ENCODE measurements at places on chromosomes 1 and 21.

GRCh38 chr21:31798842-31799704, 67.2 kb upstream of the SCAF4 start:
- no peak for DNase-seq

DNA sequence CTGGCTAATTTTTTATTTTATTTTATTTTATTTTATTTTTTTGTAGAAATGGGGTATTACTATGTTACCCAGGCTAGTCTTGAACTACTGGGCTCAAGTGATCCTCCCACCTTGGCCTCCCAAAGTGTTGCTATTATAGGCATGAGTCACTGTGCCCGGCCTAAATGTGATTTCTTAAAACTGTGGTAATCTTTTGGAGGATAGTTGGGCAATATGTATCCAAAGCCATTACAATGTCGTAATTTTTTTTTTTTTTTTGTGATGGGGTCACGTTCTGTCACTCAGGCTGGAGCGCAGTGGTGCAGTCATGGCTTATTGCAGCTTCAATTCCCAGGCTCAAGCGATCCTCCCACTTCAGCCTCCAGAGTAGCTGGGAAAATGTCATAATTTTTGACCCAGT, 14.2 kb downstream of the ETV3L start:
- no peak for DNase-seq

GRCh38 chr1:152756872-152757271, 953 bp upstream of the KPRP start:
- no peak for DNase-seq

- no peak for DNase-seq
Observed at GRCh38 chr1:156513185-156513584, 12.6 kb upstream of the MEF2D start.

DNA sequence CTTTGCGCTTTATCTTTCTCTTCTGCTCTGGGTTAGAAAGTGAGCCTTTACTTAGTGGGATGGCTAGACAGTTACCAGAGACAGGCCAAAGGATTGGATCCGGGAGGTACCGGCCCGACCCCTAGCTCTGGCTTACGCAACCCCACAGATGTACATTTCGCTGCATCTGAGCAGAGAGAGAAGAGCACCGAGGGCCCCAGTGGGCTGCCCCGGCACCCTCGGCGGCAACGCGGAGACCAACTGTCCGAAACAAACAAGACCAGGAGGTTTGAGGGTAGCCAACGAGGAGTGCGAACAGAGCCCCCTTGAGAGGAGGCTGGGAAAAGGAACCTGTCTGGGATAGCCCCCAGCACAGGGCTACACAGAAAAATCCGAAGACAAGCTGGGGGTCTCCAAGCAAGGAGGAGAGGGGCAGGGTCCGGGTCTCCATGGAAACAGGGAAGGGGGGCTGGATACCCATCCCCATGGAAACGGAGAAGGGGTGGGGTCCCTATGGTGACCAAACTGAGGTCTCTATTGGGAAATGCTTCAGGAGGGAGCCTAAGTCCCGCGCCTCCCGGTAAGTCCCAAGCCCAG, 373 bp downstream of the MTF1 start:
- DNase-seq: no peak

GRCh38 chr1:201419256-201419655, 2.3 kb downstream of the TNNI1 start:
- DNase-seq: no peak

- no peak for DNase-seq
Observed at GRCh38 chr1:210262167-210262896, 29.7 kb downstream of the SERTAD4 start.

DNA sequence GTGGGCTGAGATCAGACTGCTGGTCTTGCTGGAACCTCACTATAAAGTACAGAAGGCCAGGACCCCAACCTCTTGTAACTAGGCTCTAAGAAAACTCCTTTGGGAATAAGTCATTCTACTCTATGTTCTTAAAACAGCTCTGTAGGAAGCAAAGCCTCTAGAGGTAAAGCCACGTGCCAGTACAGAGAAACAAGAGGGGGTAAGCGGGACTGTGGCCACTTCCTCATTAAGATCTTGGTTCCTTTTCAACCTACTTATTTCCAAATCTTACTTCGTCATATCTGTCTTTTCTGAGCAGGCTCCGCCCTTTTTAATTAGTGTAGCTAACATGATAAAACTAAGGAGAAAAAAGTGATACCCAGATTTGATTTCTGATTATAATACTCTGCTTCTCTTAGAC, 3.8 kb downstream of the NCSTN start:
- DNase-seq: no peak

DNA sequence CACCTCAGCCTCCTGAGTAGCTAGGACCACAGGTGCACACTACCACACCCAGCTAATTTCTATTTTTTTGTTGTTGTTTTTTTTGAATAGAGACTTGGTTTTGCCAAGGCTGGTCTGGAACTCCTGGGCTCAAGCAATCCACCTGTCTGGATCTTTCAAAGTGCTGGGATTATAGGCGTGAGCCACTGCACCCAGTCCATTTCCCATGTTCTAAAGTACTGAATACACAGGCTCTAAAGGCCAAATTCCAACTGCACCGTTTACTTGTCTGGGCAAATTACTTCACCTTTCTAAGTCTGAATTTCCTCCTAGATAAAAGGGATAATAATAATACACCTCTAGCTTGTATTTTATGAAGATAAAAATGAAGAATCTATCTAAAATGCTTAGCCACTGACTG, 39.6 kb downstream of the FRRS1 start:
- DNase-seq: no peak

Data from NCI-H1417 treated with DMSO at 0.1 percent for 48 hours (cell line).